ENCODE measurements at places on chromosomes 16 and 17. TPM values are rescaled to one million over a fixed set of nuclear protein-coding genes. Genes with fewer than 3 reads are reported as not detected.

OSGIN1 gene
- 17.6 TPM for total RNA-seq

FOXC2 gene
- total RNA-seq, result 1.3 TPM

RGS9 gene
- total RNA-seq, result 22.4 TPM

BAHCC1 gene
- 38.1 TPM for total RNA-seq

HNF1B gene
- not detected for total RNA-seq

CNGB1 gene
- 0.33 TPM for total RNA-seq

DNA sequence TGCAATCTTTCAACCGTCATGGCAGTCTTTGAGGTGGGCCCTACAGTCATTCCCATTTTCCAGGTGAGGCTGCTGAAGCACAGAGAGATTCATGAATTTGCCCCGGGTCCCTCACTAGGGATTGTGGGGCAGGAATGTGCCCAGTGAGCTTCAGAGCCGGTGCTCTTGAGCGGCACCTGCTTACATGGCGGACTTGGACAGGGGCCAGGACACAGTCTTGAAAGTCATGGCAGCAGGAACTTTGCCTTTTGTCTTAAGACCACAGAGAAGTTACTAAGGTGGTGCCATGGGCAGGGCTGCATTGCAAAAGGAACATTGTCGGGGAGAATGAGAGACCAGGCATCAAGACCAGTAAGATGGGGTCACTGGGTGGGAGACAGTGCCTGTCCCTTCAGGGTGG, 363.4 kb downstream of the FOXL1 start:
- no peak for DNase-seq

DNA sequence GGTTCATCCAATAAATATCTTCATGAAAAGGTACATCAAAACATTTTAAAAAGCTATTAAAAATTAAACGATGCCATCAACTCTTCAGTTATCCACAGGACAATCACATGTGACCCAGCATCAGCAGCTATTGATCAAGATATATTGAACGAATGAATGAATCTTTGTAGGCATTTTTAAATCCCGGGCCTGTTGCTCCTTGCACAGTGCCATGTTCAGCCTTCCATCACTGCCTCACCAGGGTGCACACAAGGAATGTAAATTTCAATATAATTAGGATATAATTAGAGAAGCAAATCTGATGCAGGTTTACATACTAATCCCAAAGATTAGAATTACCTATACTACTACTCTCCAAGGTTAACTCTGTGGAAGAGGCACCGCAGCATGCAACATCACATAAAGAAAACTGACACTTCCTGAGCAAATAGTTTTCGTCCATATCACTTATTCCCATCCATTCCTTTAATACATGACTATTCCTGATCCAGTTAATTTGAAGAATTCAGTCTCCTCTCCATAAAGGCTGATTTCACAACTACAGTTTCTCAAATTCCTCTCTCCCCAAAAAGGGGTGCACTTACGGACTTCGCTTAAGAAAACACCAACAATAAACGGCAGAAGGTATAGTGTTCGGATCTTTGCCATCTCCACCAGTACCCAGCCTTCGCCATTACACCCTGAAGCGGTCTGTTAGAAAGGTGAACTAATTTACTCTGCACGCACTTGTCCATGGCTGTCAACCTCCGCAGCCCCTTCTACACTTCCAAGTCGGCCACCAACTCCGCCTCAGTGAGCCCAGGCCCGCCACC, 938 bp downstream of the NCOR1 start:
- no peak for DNase-seq

GRCh38 chr16:88974080-88974915, 2.7 kb downstream of the CBFA2T3 start:
- no peak for DNase-seq

DNA sequence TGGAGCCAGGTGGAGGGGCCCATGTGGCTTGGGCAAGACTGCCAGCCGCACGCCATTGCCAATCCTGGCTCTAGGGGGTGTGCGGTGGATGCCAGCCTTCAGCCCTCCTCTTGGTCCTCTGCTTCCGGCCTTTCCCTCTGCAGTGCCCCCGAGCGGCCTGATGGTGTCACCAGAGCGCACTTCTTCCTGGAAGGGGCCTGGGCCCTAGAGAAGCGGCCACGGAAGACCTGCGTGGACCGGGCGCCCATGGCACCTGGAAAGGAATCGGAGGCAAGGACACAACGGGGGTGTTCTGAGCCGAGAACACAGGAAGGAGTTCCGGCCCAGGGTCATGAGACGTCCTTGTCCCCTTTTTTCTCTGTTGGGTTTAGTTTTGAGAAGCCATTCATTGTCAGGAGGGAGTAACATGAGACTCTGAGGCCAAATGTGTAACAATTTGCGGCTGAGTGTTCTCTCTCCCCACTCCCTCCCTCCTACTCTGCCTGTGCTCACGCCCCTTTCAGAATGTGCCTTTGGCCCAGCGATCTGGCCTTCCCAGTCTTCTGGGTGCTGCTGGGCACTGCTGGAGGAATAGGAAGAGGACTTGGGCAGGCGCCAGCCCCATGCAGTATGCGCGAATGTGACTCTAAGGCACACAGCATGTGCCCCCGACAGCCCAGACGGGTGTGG, 92.8 kb downstream of the IRX3 start:
- no peak for DNase-seq

- DNase-seq, result no peak
These were observed 118.3 kb downstream of the BANP start for GRCh38 chr16:88069397-88070168.

- DNase-seq, result no peak
These were observed 10.1 kb downstream of the GSE1 start for GRCh38 chr16:85623250-85623649.

- DNase-seq, result no peak
These were observed 58.1 kb upstream of the ADORA2B start for GRCh38 chr17:15886804-15887203.

DNA sequence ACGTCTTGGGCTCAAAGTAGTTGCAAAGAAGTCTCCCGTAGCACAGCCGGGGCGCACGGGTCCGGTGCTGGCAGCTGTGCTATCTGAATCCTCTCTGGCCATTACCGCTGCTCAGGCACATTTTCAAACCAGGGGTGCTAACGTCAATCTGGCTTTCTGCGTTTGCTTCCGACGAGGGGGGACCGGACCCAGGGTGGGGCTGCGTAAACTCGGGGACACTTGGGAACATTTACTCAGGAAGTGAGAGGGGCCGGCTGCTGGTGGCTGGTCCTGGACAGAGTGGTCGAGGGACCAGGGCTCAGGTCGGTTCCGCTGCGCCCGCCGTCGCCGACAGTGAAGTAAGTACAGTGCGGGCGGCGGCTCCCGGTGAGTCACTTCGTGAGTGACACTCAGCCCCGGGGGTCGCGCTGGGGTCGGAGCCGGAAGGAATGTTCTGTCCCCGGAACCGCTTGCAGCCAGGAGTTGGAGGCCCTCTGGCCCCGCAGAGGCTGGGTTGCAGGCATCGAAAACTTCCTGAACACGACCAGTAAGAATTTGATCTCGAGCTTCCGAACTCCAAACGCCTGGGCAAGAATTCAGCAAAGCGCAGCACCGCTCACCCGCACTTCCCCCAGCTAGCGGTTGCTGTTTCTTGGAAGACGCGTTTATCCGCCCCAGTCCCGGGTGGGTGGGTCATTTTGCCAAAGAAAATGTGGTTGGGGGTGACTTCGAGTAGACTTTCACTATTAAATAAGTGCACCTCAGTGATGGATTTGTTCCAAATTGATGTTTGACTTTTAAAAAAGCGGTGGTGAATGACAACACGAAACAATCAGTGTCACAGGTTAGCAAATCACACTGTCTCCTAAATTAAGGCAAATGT, 1.4 kb upstream of the HS3ST3B1 start:
- peak; percentile 93 for DNase-seq

- DNase-seq, result no peak
These were observed 36.2 kb upstream of the ABCC3 start for GRCh38 chr17:50598487-50598886.

- peak; percentile 90 for DNase-seq
These were observed 13.9 kb downstream of the MMP2 start for GRCh38 chr16:55492756-55493380.

- no peak for DNase-seq
These were observed 55.4 kb downstream of the TMEM186 start for GRCh38 chr16:8742068-8742467.

Data from esophagus muscularis mucosa (tissue), 4 donors.